ENCODE measurements at places on chromosomes 1 and 21.

DNA sequence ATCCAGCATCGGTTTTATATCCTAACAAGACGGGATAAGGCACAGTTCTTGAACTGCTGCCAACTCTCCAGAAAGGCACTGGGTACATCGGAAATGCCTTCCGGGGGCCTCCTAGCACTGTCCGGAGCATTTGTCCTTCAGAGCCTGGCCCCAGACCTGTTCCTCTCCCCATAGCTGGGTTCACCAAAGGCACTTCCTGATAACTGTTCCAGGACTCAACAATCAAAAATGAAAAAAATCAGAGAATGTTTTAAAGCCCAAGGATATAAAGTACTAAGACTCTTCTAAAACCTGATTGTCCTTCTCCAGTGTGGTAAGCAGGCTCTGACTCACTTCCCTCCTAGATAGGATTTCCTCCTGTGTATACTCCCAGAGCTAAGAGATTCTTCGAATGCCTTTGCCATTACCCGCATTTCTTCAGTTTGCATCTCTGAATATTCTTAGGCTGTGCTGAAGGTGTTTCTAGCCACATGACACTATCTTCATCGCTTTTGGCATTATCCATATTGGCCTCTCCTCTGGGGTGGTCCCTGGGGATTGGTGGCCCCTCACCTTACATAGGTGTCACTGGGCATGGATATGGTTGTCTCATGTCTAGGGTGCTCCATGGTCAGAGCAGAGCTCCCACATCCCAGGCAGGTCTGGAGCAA, 112.9 kb downstream of the ZBTB18 start:
- no peak for DNase-seq

DNA sequence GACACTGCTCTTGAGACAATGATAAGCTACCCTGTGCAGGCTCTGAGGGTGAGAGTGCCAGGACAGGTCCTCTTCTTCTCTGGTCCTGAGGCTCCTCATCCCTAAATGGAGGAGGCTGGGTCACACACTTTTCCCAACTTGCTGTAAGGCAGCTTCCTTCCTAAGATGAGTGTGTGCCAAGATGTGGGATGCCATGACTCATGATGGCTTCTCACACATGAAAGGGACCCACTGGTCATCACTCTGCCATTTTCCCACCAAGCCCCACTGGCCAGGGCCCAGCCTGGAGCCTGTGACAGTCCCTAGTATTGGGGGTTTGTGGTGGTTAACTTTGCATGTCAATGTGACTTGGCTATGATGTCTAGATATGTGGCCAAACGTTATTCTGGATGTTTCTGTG, 54.4 kb downstream of the CNIH3 start:
- no peak for DNase-seq

DNA sequence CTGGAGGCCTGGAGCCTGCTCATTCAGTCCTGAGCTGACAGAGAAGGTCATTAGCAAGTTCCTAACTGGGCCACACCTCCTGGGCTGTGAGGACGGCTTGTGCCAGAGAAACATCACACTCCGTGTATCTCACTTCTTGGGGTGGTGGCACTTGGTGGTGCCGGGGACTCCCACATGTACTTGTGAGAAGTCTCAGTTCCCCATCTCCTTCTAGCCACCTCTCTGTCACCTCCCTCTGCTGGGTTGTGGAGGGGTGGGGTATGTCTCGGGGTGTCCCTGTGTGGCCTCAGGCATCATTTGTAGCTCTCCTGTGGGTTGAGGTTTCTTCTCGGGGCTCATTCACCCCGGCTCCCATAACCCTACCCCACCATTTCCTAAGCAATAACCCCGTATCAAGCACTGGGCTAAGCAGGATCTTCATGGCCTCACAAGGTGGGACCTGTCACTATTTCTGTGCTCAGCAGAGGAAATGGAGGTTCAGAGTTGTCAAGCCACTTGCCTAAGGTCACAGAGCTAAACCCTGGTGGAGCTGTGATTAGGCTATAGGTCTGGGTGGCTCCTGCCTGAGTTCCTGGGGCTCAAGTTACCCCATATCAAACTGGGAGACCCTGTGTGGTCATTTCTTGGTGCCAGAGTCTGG, 62.5 kb downstream of the UBIAD1 start:
- no peak for DNase-seq

GRCh38 chr1:170669586-170670530, 5.9 kb downstream of the PRRX1 start:
- no peak for DNase-seq

DNA sequence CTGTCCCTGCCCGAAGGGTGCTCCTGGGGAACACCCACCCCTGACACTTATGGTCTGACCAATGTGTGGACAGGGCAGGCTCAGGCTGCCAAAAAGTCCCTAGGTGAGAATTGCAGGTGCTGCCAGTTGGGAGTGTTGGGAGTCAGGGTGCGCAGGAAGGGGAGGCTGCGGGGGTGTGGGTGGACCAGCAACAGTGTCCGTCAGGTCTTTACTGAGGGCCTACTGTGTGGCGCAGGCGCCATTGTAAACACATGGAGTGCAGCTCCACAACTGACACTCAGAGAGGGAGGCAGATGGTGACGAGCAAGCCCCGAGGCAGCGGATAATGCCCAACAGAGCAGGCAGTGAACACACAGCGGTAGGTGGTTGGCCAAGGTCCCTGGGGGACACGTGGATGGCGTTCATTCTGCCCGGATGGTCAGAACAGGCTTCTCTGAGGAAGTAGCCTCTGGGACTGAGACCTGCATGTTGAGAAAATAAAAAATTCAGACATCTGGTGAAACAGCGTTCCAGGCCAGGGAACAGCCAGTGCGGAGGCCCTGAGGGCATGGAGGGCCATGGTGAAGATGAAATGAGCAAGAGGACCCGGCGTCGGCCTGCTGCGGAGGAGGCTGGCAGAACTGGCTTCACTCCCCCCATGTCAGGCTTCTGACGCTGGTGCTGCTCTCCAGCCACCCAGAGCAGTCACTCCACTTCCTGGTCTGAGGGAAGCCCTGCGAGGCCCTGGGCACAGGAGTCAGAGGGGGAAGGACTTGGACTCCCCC, 136.2 kb upstream of the ZBTB40 start:
- no peak for DNase-seq

DNA sequence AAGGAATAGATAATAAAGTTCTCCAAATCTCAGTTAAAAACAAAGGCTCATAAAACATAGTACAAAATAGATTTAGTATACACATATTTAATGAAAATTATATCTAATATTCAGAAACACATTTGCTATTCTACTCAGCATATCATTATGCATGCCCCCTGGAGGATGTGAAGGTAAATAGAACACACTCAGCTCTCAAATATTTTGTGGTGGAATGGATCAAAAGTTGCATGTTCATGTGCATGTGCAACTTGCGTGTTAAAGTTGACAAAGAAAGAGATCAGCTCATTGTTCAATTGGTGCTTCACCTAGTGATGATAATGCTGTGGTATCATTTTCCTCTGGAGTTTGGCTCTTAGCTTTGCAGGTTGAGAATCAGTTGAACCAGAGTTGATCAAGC, 4.9 kb upstream of the ZNF644 start:
- DNase-seq: no peak

GRCh38 chr1:2046953-2047748, 3.1 kb upstream of the PRKCZ start:
- DNase-seq: no peak

DNA sequence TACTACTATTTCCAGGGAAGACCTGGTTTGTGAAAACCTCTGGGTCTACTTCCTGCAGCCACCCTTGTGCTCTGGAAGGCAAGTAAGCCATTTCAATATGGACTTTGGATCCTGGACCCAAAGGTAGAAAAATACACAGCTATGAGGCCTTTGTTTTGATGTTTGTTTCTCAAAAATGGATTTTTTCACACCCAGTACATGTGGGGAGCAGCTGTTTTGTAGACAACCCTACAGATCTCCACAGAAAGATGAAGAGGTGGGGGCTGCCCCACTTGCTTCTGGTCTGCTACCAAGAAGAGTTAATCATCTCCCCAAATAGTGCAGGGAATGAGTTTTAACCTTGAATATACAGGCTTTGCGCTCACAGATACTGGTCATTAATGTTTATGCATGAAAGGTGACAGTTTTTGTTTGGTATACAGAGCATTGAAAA, 29.2 kb downstream of the ZNF281 start:
- peak; percentile 9 for DNase-seq

DNA sequence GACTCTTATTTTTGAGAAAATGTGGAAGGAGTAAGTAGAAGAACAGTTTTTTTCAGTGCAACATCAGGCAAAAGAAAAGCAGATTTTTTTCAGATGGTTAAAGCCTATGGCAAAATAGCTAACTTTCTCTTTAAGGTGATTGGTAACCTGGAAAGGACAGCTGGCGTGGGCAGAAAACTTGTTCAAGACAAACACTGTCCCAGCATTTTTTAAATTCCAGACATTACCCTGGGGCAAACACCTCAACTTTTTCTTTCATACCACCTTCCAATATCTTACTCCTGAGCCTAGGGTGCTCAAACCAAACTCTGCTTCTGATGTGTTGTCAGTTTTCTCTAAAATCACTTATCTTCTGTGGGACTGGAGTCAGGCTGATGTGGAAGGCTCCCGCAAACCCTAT, 2.7 kb upstream of the LEPR start:
- DNase-seq: no peak

DNA sequence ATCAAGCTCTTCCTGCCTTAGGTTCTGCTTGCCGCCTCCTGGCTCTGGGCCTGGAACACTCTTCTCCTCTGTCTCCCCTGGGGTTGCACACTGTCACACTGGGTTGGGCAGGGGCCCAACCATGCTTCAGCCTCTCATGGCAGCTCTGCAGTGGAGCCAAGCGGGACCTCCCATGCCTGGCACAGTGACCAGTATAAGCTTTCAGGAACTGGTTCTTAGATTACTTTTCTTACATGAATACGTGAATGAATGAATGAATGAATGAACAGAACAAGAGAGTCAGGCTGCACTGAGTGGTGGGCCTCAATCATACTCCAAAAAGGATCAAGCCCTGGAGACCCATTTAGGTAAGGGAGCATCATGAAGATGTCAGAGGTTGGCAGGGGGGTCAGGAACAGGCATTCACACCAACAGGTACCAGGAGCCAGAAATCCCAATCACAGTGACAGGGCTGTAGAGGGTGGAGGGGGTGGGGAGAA, 30.8 kb upstream of the TMEM125 start:
- no peak for DNase-seq

- DNase-seq: no peak
Measured at GRCh38 chr21:29219165-29219770, 79.5 kb upstream of the BACH1 start.

DNA sequence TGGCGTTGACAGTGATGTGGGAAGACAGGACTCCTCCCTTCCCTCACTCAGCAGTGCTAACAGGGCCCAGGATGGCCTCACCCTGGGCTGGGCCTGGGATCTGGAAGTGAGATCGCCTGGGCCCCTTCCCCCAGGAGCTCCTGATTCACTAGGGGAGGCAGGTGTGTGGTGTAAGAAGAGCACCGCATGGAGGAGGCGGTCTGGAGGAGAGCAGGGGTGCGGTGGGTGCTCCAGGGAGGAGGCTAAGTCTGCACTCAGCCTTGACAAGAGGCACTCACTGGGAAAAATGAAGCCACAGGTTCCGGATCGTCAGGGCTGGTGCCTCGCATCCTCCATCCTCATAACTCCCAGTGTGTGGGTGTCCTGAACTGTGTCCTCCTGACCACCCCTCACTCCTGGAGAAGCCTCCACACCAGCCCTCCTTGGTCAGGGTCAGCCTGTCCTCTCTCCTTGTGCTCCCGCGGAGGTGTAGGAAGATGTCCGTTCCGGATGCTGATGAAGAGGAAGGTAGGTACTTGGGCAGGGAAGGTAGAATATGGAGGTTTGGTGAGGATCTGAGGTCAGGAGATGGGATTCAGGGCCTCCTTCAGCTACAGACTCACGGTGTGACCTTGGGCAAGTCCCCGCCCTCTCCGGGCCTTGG, 142.1 kb upstream of the WNT4 start:
- no peak for DNase-seq

DNA sequence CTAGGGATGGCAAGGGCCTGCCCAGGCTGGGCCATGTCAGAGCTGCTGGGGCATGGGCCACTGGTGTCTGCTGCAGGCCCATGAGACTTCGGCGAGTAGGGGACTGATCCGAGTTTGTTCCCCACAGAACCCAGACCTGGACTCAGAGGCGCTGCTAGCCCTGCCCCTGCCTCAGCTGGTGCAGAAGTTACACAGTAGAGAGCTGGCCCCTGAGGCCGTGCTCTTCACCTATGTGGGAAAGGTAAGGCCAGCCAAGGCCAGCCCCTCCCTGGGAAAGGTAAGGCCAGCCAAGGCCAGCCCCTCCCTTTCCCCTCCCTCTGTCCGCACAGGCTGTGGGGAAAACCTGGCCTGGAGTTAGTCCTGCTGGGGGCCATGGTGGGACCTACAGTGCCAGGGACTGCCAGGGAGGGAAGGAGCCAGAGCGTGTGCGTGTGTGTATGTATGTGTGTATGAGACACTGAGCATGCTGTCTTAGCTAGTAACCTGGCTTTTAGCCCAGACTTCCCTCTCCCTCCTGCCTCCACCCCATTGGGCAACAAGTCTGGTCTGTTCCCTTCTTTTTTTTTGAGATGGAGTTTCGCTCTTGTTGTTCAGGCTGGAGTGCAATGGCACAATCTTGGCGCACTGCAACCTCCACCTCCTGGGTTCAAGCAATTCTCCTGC, 8.0 kb downstream of the FAAH start:
- DNase-seq: no peak

DNA sequence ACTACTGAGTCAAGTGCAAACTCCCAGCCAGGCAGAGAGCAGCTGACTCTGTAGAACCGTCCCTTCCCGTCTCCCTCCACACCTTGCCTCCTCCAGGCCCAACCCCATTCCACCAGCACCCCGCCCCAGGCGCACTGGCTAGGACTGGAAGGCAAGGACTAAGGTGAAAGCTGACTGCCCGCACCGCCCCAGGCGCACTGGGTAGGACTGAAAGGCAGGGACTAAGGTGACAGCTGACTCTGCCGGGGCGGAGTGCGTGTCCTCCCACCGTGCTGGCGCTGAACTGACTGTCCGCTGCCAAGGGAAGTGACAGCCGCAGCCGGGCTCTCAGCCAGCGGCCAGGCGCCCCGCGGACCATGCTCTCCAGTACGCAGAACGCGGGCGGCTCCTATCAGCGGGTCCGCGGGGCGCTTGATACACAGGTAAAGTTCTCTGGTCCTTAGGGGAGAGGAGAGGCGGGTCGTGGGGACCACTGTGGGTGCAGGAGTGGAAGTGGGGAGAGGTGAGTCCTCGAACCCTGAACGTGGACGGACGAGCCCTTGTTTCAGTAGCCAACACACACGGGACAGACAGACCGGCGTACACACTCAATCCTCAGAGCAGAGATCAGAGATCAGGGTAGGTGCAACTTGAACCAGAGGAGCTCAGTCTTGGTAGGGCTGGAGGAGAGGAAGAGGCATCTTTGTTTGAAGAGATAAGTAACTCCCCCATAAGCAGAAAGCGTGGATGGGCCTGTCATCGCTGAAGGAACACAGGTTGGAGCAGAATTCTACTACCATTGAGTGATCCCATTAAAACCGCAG, 58.0 kb downstream of the RBM11 start:
- no peak for DNase-seq

GRCh38 chr1:212118167-212118871, 82.8 kb downstream of the DTL start:
- no peak for DNase-seq
